ENCODE measurements at places on chromosomes 7 and 10.

GRCh38 chr7:90312745-90313144 is 8.4 kb downstream of the FAM237B start:
- DNase-seq: no peak

GRCh38 chr10:117218654-117219053 is 21.4 kb downstream of the KCNK18 start:
- DNase-seq: no peak

- peak; percentile 26 for DNase-seq
Measured at GRCh38 chr10:4033341-4033896, 248.4 kb upstream of the KLF6 start.

DNA sequence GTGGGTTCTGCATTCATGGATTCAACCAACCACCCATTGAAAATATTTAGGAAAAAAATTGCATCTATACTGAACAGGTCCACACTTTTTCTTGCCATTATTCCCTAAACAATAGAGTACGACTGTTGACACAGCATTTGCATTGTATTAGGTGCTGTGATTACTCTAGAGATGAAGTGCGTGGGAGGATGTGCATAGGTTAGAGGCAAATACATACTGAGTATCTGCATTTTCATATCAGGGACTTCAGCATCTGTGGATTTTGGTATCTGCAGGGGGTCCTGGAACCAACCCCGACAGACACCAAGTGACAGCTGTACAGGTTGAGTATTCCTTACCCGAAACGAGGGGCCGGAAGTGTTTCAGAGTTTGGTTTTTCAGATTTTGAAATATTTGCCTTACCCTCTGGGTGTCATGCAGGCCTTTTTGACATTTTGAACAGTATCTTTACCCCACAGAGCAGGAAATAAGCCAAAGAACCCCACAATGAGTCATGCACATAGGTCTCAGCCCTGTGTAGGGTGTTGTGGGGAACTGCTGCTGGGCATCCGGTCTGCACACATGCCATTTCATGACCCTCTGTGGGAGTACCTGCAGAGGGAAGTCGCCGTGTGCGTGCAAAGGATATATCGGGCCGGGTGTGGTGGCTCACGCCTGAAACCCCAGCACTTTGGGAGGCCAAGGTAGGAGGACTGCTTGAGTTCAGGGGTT is 14.5 kb downstream of the NUDT5 start:
- DNase-seq: no peak

- DNase-seq: no peak
Measured at GRCh38 chr10:37854626-37855025, 2.8 kb downstream of the ZNF248 start.

DNA sequence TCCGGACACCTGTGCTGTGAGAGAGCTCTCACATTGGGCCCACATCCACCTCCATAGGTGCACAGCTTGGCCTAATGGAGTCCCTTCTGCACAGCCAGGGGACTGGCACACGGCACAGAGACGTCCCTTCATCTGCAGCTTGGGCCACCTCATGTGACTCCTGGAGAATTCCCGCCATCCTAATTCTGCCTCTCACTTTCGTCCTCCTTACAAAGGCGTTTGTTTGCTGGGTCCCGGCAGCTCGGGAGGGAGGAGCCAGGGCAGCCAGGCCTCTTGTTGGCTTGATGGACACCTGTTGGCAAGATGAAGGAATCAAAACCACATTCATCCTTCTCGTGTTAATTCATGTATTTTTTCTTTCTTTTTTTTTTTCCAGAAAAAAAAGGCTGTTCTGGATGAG is 30.7 kb upstream of the TTYH3 start:
- DNase-seq: no peak

- DNase-seq: no peak
Measured at GRCh38 chr7:42227541-42227935, 9.5 kb downstream of the GLI3 start.

DNA sequence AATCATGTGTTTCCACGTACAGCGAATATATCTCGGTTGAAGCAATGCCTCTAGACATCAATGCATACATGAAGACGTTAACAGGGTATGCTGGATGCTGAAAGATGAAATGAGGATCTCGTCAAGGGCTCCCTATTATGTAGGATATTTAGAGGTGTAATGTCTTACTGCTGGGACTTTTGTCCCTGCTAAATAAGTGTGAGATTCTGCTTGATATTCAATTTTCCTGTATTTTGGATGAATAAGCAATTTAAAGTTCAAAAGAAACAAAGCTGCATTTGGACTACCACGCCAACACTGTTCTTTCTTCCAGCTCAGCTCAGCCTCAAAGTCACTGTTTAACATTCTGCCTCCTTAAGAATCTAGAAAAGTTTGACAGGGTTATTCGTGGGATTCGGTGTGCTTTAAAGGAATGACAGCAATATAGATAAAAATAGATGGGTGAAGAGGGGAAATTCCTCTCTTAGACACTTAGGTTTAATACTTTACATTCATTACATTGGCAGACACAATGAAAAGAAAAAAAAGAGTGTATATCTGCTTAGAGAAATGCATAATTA is 110.1 kb upstream of the RHEB start:
- no peak for DNase-seq

DNA sequence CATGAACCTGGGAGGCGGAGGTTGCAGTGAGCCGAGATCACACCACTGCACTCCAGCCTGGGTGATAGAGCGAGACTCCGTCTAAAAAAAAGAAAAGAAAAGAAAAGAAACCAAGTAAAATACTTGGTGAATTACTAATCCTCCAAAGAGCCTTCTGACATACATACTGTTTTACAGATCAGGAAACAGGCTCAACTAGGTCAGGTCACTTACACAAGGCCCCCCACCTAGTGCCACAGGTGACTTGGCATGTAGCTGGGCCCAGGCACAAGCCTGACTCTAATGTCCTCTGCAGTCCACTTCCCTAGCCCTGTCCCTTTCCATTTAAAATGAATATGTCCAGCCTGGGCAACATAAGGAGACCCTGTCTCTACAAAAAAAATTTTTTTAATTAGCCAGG is 157.0 kb downstream of the TPST1 start:
- no peak for DNase-seq

GRCh38 chr7:157827045-157827862 is 490.4 kb downstream of the DNAJB6 start:
- no peak for DNase-seq

GRCh38 chr7:44391746-44392617 is 66.6 kb upstream of the CAMK2B start:
- no peak for DNase-seq

DNA sequence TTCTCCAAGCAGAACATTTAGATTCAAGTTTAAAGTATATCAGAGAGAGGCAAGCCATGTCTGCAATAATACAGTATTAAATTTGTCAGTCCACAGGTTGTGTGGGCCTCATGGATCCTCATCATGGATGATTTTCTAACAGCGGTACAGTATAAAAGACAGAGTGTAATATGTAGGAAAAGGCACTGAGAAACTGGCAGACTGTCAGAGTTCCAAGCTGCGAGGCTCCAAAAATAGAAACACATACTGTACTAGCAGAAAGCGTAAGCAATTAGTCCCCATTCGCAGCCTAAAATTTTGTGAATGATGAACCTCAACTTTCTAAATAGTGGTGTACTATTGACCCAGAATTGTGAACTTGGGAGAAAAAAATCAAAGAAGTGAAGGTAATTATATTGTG is 933.3 kb downstream of the XPNPEP1 start:
- no peak for DNase-seq

GRCh38 chr10:34297541-34298345 is 517.4 kb downstream of the PARD3 start:
- no peak for DNase-seq

DNA sequence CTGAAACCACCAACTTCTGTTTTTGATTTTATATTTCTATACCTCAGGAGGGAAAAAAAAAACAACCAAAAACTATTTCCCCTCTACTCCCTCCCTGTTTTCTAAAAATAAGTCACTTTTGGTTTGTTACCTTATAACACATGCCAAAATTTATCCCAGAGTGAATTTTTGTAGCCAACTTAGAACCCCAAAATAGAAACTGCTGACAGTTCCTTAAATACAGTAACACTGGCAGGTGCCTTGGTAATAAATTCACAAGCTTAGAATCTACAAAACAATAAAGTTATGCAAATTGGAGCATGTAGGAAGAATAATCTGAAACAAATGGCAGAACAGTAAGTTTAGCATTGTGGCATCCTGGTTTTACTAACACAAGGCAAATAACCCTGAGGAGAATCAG is 165.0 kb upstream of the HDAC9 start:
- DNase-seq: no peak

DNA sequence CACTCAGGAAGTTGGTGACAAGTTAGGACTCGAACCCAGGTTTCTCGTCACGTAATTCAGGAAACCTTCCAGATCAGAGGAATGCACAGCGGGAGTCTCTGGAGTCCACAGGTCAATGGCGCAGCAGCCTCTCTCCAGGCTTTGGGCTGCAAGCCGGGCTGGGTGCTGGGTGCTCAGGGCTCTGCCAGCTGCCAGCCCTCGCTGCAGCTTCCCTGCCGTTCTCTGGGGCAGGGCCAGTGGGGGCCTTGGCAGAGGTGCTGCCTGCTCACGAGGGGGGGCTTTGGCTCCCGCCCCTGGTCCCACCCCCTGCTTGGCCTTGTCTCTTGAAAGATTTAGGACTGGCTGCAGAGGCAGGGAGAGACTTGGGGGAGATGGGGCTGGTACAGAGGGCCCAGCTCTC is at the start of gene TACR2:
Gene TACR2, minus strand, starts transcription at position 224 of the 400 bp plus-strand sequence. CDS start 595 bp downstream, outside the sequence.
- DNase-seq: no peak

DNA sequence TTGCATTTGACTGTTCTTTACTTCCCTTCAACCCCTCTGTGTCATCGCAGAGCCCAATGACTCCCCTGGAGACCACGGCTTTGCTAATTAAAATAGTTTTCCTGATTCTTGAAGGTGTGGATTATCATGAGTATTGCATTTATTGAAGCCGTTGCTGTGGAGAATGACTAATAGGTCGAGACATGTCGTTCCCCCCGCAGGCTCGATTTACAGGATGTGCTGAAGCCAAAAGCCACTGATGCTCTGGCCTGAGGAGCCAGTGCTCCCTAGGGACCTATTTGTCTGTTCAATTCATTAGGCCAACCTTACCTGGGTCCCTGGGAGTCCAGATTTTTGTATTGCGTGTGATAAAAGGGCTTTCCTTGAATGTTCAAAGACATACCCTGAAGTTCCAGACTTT is 102.3 kb downstream of the NPTX2 start:
- no peak for DNase-seq

DNA sequence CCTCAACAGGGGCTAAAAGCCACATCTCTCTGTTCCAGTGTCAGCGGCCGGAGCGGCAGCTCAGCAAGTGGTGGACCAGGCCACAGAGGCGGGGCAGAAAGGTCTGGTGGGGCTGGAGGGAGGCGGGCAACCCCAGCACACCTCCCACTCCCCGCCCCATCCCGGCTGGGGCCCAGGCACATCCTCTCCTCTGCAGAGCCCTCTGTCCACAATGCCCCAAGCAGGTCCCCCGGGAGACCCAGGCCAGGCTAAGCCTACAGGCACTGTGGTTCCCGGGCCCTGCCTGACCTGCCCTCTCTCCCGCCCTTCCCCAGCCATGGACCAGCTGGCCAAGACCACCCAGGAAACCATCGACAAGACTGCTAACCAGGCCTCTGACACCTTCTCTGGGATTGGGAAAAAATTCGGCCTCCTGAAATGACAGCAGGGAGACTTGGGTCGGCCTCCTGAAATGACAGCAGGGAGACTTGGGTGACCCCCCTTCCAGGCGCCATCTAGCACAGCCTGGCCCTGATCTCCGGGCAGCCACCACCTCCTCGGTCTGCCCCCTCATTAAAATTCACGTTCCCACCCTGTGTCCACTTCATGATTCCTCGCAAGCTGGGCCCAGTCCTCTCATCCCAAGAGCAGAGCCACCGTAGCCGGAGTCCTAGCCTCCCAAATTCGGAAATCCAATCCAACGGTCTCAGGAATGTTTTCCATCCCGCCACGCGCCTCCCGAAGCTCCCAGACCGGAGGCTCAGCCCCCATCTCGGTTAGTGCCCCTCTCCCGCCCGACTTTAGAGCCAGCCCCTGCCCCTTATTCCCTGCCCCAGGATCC is 2.1 kb downstream of the ADIRF start:
- DNase-seq: no peak

- no peak for DNase-seq
Measured at GRCh38 chr7:84324136-84324630, 129.6 kb upstream of the SEMA3A start.

- no peak for DNase-seq
Measured at GRCh38 chr7:85324145-85324799, 137.4 kb upstream of the SEMA3D start.

GRCh38 chr7:56188376-56188775 is 72.2 kb upstream of the NUPR2 start:
- DNase-seq: no peak

GRCh38 chr7:109983618-109984017 is 1107.3 kb upstream of the LRRN3 start:
- DNase-seq: no peak

DNA sequence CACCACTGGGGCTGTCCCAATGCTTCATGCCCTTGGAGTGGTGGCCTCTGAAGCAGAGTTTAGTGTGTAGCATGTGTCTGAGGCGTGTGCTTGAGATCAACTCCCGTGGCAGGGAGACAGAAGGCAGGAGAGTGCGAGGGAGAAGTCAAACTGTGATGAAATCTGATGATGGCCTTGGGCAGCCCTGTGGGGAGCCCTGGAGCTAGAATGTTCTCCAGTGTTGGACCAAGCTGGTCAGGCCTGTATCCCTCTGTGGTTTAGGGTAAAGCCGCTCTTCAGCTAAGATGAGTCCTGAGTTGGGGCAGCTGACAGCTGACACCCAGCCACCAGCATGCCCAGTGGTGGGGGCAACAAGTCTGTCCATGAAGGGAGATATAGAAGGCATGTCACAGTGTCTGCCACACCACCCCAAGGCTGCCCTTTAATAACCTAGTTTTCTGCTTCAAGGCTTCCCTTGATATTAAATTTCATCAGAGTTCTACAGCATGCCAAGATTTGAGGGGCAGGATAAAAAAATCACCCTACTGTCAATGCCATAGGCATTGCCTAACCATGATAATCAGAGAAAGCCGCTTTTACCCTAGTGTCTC is 170.5 kb upstream of the SVIL start:
- DNase-seq: no peak

DNA sequence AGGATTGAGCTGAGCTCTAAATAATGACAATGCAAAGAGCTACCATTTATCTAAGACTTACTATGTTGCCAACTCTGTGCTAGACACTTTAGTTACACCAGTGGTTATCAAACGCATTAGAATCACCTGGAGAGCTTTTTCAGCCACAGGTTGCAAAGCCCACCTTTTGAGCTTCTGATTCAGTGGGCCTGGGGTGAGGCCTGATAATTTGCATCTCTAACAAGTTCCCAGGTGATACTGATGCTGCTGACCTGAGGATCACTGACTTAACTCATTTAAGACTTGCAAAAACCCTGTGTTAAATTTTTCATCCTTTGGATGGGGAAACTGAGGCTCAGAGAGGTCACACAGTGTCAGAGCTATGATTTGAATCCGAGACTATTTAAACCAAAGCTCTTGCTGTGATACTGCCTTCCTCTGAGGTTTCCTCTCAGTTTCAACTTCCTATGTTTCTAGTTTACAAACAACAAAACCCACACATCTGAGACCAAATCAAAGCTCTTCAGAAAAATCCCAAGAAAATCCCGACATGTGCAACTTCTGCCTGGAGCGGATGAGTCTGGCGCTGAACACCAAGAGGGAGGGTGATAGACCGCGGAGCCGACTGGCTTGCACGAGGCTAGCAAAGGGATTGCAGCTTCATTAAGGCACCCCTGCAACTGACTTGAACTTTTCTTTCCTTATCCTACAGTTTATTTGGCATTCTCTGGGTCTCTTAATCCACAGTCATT is 124.9 kb downstream of the CYP26A1 start:
- DNase-seq: no peak

GRCh38 chr7:142488842-142489241 is 231.0 kb upstream of the PRSS58 start:
- no peak for DNase-seq

Data from GM18507 (cell line).